ENCODE measurements at places on chromosomes 2 and 18. TPM values are rescaled to one million over a fixed set of nuclear protein-coding genes. Genes with fewer than 3 reads are reported as not detected.

AGXT gene
- total RNA-seq: not detected

GLI2 gene
- total RNA-seq: 0.43 TPM

ALK gene
- not detected for total RNA-seq

UGT1A3 gene
- not detected for total RNA-seq

ASPRV1 gene
- total RNA-seq: 1.3 TPM

RESP18 gene
- not detected for total RNA-seq

LIMS3 gene
- 0.66 TPM for total RNA-seq

FBXO15 gene
- total RNA-seq: 0.41 TPM

RASGRP3 gene
- 5.2 TPM for total RNA-seq

STPG4 gene
- 0.50 TPM for total RNA-seq

PTPN4 gene
- 69.2 TPM for total RNA-seq

PMAIP1 gene
- 24.1 TPM for total RNA-seq

FMNL2 gene
- 1.2 TPM for total RNA-seq

ANKRD30B gene
- not detected for total RNA-seq

RNF181 gene
- 97.8 TPM for total RNA-seq

INO80D gene
- 29.5 TPM for total RNA-seq

KCNG2 gene
- total RNA-seq: not detected

ID2 gene
- total RNA-seq: 173 TPM

CDK5R2 gene
- not detected for total RNA-seq

FSIP2 gene
- 0.05 TPM for total RNA-seq

ALPI gene
- total RNA-seq: not detected

SIX2 gene
- total RNA-seq: not detected

PLGLB1 gene
- not detected for total RNA-seq

PCARE gene
- not detected for total RNA-seq

OBSL1 gene
- not detected for total RNA-seq

GPR155 gene
- 9.9 TPM for total RNA-seq

HSBP1L1 gene
- total RNA-seq: 7.0 TPM

C2orf74 gene
- total RNA-seq: 7.0 TPM

PTPRN gene
- not detected for total RNA-seq

EFEMP1 gene
- not detected for total RNA-seq

VWA3B gene
- total RNA-seq: not detected

EMILIN1 gene
- 1.1 TPM for total RNA-seq

CYS1 gene
- 0.70 TPM for total RNA-seq

VAPA gene
- total RNA-seq: 179 TPM

EEF1B2 gene
- total RNA-seq: 612 TPM

IL36RN gene
- total RNA-seq: not detected

AMMECR1L gene
- total RNA-seq: 16.4 TPM

NXPH2 gene
- total RNA-seq: not detected

DSEL gene
- 0.02 TPM for total RNA-seq

RND3 gene
- not detected for total RNA-seq

ABCG8 gene
- not detected for total RNA-seq

RNF152 gene
- total RNA-seq: 0.05 TPM

UGT1A5 gene
- total RNA-seq: not detected

C2orf72 gene
- 0.07 TPM for total RNA-seq

SKOR2 gene
- not detected for total RNA-seq

PLCL1 gene
- 2.2 TPM for total RNA-seq

FAM228A gene
- not detected for total RNA-seq

C2orf15 gene
- total RNA-seq: 0.34 TPM

PLGLB2 gene
- total RNA-seq: 5.2 TPM

CDCA7 gene
- 116 TPM for total RNA-seq
